Skin of body (tissue), 3 donors: ENCODE measurements at places on chromosomes 16 and 17. TPM values are rescaled to one million over a fixed set of nuclear protein-coding genes. Genes with fewer than 3 reads are reported as not detected.

DNA sequence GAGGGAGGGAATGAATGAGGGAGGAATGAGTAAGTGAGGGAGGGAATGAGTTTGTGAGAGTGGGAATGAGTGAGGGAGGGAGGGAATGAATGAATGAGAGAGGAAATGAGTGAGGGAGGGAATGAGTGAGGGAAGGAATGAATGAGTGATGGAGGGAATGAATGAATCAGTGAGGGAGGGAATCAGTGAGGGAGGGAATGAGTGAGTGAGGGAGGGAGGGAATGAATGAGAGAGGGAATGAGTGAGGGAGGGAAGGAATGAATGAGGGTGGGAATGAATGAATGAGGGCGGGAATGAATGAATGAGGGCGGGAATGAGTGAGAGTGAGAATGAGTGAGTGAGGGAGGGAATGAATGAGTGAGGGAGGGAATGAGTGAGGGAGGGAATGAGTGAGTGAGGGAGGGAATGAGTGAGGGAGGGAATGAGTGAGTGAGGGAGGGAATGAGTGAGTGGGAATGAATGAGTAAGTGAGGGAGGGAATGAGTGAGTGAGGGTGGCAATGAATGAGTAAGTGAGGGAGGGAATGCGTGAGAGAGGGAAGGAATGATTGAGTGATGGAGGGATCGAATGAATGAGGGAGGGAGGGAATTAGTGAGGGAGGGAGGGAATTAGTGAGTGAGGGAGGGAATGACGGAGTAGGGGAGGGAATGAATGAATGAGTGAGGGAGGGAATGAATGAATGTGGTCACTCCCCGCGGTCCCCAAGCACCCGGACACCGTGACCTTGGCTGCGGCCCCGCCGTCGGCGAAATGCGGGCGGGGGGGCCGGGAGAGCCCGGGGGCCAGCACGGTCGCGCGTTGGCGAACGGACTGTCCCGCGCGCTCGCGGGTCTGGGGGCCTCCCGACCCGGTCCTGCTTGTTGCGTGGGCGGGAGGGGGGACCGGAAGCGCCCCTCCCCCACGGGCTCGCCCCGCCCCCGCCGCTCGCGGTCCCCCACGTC lies 1.1 kb upstream of the UBE2I start:
- peak; percentile 43 for DNase-seq

DNA sequence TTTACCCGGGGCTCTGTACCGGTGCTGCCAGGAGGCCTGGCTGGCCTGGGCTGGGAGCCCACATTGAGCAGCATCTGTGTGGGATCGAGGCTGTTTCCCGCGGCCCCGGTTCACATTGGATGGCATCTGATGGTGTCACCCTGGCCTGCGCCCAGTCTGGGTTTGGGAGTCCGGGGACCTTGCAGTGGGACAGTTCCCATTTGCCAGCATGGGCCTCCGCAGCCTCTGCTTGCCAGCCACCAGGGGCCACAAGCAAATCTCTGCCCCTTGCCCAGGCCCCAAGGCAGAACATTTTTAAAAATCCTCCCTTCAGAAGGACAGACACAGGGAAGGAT lies 64.5 kb downstream of the BANP start:
- DNase-seq, result no peak

GRCh38 chr17:17080781-17081180 lies 38.5 kb downstream of the MPRIP start:
- DNase-seq, result no peak

- no peak for DNase-seq
These were observed 13.3 kb downstream of the NXPH3 start for GRCh38 chr17:49588726-49589576.

- DNase-seq, result peak; percentile 53
These were observed 23.7 kb upstream of the KDM8 start for GRCh38 chr16:27179500-27180072.

Gene C16orf95
- 1.7 TPM for total RNA-seq

Gene P2RX1
- 2.6 TPM for total RNA-seq

DNA sequence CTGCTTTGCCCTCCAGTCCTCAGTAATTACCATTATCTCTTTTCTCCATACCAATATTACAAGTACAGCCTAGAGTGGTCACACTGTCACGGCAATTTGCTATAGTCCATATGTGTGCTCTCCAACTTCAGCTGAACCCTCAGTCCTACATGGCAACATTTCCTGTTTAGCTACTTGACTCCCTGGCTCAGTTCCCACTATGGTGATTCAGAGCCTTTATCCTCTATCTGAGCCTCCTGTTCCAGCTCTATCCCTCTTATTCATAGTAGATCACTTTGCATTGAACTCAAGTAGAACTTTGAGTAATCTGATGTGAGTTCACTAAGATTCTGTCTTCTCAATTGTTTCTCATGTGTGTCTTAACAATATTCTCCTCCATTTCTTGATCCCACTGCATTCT lies 43.7 kb upstream of the GOSR1 start:
- no peak for DNase-seq

Gene PHOSPHO1
- 12.7 TPM for total RNA-seq

DNA sequence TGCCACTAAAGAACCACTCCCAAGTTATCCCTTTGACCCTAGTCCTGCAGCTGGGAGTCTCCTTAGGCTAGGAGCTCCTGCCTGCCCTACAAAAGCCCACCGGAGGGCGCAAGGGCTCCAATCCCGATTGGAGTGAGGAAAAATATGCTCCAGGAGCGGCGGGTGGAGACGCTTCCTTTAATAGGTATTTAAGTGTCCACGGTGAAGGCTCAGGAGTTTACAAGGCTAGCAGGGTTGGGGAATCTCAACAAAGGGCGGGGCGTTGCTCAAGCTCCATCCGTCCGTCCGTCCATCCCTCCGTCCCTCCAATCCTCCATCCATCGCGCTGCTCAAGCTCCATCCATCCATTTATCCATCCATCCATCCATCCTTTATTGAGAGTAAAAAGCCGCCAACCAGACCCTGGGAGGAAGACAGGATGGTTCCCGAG lies 556 bp upstream of the SPNS1 start:
- DNase-seq, result peak; percentile 40

DNA sequence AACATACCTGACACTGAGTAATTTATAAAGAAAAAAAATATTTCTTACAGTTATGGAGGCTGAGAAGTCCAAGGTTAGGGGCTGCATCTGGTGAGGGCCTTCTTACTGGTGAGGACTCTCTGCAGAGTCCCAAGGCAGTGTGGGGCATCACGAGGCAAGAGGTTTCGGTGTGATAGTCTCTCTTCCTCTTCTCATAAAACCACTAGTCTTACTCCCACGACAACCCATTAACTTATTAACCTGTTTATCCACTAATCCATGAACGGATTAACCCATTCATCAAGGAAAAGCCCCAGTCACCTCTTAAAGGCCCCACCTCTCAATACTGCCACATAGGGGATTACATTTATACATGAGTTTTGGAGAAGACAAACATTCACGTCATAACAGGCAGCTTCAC lies 20.1 kb downstream of the CIITA start:
- no peak for DNase-seq

DNA sequence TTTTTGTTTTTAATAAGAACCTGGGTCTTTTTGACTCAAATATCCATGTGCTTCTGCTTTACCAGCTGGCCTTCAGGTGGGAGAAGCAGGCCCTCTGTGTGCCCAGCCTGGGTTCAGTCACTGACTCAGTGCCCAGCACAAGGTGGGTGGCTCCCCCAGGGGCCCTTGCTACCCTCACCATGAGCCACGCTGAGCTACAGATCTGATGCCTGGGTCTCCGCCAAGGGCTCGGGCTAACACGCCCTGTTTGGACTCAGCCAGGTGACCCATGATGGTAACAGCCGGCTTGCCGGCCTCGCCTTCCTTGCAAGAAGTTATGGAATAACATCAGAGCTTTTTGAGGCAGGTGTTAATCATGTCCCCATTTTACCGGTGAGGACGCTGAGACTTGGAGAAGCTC lies 109.5 kb upstream of the NLRP1 start:
- DNase-seq, result no peak

Gene SHISA6
- total RNA-seq, result 3.0 TPM

GRCh38 chr16:86085795-86086194 lies 186.8 kb downstream of the IRF8 start:
- DNase-seq, result no peak

Gene CACNG3
- not detected for total RNA-seq

- DNase-seq, result no peak
These were observed 3.6 kb upstream of the TBX2 start for GRCh38 chr17:61395983-61396585.

GRCh38 chr17:39925282-39926134 lies 1.9 kb downstream of the ORMDL3 start:
- no peak for DNase-seq

Gene RNF112
- 3.7 TPM for total RNA-seq

GRCh38 chr17:7235693-7236665 lies 1.7 kb upstream of the DVL2 start:
- no peak for DNase-seq

GRCh38 chr16:67468731-67469130 lies 12.2 kb downstream of the ATP6V0D1 start:
- DNase-seq, result no peak

Gene C1QL1
- 0.20 TPM for total RNA-seq

- DNase-seq, result peak; percentile 20
These were observed 11.6 kb downstream of the KRT33A start for GRCh38 chr17:41338961-41339485.

Gene TRPV2
- 5.2 TPM for total RNA-seq

- no peak for DNase-seq
These were observed 278.3 kb downstream of the KCNJ2 start for GRCh38 chr17:70447588-70447987.

GRCh38 chr16:89434490-89434889 lies 55.9 kb downstream of the ANKRD11 start:
- no peak for DNase-seq

GRCh38 chr17:8288336-8289102 lies at the start of gene RANGRF:
TSS of gene RANGRF (plus strand) at chr17:8288670. CDS start at chr17:8288789, 119 bp downstream.
- DNase-seq, result peak; percentile 76

DNA sequence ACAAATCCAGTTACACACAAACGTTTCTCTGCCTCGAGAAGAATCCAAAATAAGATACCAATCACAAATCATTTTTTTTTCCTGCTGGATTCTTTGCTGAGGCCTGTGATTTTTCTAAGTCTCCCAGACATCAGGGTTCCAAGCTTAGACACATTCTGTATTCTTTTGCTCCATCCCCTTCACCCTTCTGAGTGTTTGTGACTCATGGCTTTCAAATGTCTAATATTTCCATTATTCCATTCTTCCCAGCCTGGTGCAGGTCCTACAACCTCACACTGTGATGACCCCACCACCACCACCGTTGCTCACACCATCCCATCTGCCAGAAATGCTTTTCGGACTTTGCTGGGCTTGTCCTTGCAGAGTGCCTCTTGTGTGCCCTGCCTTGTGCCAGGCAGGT lies 480.1 kb downstream of the SOX9 start:
- DNase-seq, result no peak

- DNase-seq, result no peak
These were observed 37.9 kb downstream of the SOX8 start for GRCh38 chr16:1019231-1020090.

Gene SLC52A1
- 0.59 TPM for total RNA-seq

Gene RNF222
- total RNA-seq, result 3.3 TPM

DNA sequence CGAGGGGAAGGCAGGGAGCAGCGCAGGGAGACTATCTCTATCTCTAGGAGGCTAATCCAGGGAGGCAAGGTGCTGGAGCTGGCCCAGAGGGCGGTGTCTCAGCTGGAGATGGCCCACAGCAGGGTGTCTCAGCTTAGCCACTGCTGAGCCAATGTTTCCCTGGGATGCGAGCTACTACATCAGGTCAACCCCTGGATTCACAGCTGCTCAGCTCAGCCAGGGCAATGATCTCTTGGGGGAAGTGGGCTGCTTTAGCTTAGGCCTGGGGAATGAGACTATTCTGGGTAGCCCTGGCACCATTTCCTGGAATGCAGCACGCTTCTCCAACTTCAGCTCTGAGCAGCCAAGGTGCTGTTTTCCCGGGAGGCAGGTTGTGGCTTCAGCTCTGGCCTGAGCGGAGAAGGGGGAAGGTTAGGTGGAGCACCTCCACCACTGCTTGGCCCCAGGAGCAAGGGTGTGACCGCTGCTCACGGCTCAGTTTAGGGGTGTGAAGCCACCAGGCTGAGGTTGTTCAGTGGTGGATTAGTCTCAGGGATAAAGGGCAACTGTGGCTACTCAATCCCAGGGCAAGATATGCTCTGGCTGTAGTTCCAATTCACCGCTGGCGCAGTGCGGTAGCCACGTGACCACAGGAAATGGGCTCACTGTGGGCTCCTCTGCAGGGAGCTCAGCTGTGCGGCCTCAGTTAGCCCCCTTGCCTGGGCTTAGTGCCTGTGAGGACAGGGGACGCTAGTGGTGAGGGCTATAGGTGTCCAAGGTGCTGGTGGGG lies 5.2 kb upstream of the PRSS21 start:
- DNase-seq, result no peak

DNA sequence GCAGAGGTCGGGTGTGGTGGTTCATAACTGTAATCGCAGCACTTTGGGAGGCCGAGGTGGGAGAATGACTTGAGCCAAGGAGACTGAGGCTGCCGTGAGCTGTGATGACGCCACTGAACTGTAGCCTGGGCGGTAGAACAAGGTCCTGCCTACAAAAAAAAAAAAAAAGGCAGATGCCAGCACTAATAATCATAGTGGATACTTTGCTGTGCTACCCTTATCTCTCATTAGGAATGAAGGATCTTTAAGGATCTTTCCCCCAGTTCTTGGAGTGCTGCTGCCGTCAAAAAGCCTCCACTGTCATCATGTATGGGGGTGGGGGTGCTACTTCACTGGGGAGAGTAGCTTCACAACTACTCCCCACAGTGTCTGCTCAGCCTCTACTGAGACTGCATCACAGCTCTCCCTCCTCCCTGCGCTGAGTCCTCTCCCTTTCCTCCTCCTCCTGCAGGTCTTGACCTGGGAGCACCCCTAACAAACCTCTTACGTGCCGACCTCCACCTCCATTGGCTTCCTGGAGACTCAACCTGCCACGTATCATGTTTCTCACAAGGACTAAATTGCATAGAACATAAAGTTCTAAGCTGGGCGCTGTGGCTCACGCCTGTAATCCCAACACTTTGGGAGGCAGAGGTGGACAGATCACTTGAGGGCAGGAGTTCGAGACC lies 24.4 kb upstream of the ST6GALNAC1 start:
- no peak for DNase-seq

DNA sequence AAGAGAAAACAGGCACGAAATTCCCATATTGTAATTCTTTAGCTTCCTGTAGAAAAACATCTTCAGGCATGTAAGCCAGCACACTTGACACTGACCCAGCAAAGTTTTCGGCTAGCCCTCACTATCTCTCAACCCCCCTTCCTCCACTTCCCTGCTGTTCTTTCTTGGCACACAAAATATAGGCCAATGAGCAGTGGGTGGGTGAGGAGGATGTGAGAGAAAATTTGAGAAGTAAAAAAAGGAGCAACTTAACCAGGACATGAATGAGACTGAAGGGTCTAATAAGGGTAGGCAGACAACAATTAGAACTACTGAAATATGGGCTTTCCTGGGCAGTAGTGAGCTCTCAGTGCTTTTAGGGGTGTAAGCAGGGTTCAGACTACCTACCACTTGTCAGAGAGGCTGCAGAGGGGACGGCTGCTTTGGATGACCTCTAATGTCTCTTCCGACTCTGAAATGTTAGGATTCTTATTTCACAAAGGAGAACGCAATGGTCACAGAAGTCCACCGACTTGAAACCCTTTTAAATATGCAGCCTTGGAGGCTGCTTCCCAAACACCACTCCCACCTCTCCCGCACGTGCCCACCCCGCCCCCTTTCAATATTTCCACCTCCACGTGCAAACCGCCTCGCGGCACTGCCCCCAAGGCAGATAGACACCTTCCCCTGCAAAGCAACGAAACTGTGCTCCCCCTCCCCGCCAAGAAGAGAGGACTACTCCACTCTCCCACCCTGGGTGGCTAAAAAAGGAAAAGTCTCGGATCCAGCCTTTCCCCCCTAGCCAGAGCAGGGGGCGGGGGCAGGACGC lies 889 bp downstream of the MBTD1 start:
- no peak for DNase-seq

Gene EVI2B
- total RNA-seq, result 4.0 TPM
